ENCODE measurements at places on chromosomes 7 and 10.

- H3K27me3 ChIP-seq = no peaks in the 10 kb centered on the region
Observed at GRCh38 chr7:43873300-43873699, 4.0 kb upstream of the MRPS24 start.

DNA sequence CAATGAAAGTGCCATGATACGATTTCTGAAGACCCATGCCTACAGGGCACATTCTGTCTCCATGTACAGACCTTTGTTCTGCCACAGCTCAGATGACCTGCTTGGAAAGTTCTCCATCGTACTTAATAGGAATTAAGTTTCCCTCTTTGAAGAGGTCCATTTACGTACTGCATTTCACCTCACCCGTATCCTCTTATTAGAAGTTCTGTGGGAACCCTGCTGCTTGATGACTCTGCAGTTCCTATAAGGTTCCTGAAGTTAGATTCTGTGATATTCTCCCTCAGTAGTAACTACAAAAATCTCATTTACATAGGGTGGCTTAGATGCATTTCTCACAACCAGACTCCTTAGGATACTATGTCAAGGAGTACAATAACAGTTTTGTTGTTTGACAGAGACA lies 50.9 kb downstream of the MINDY3 start:
- H3K4me1 ChIP-seq = no peaks in the 10 kb centered on the region
- no peaks in the 10 kb centered on the region for H3K27me3 ChIP-seq
- H3K36me3 ChIP-seq = peaks cover 3% of the 10 kb centered on the region
- no peak for DNase-seq
- H3K27ac ChIP-seq = no peak overlapping the region
- no peak overlapping the region for H3K4me3 ChIP-seq

GRCh38 chr10:42960991-42961795 lies 115.7 kb upstream of the RET start:
- no peak for DNase-seq
- no peak overlapping the region for H3K27ac ChIP-seq
- H3K4me1 ChIP-seq = no peaks in the 10 kb centered on the region
- no peak overlapping the region for H3K4me3 ChIP-seq

- H3K27me3 ChIP-seq = no peaks in the 10 kb centered on the region
- H3K4me3 ChIP-seq = no peak overlapping the region
- DNase-seq = peak; percentile 27
Observed at GRCh38 chr10:84333864-84334451, 5.6 kb downstream of the CCSER2 start.

DNA sequence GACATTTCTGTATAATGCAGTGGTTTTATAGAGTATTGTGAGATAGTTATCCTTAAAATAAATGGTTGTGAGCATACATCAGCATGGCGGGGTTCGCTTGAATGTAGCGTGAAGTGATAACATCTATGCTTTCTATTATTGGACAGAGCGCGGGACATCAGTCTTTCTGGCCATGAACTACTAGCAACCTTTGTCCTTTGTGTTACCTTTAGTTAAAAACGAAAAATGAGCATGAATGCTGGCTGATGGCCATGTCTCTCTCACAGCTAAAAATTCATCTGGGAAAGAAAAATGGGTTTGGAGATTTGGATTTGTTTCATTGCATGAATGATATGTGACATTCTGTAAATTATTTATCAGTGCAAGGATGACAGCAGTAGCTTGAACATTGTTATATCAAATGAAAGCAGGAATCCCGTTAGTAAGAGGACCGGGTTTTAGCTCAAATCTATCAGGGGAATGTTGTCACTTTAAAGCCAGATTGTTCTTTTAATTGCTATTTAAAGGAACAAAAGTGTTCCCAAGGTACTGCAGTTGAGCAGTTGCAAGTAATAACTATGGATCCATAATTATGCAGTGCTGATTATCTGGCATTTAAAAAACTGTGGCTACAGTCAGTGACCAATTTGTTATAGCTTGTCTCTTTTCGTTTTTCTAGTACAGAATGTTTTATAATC lies 131.0 kb downstream of the KAT6B start:
- no peaks in the 10 kb centered on the region for H3K36me3 ChIP-seq
- DNase-seq = peak; percentile 42
- no peaks in the 10 kb centered on the region for H3K4me1 ChIP-seq
- no peaks in the 10 kb centered on the region for H3K27me3 ChIP-seq
- H3K4me3 ChIP-seq = no peak overlapping the region

GRCh38 chr10:36452851-36453250 lies 672.5 kb upstream of the ANKRD30A start:
- H3K27ac ChIP-seq = no peak overlapping the region
- H3K36me3 ChIP-seq = no peaks in the 10 kb centered on the region
- H3K4me3 ChIP-seq = no peak overlapping the region
- H3K4me1 ChIP-seq = peaks cover 13% of the 10 kb centered on the region
- no peaks in the 10 kb centered on the region for H3K27me3 ChIP-seq

DNA sequence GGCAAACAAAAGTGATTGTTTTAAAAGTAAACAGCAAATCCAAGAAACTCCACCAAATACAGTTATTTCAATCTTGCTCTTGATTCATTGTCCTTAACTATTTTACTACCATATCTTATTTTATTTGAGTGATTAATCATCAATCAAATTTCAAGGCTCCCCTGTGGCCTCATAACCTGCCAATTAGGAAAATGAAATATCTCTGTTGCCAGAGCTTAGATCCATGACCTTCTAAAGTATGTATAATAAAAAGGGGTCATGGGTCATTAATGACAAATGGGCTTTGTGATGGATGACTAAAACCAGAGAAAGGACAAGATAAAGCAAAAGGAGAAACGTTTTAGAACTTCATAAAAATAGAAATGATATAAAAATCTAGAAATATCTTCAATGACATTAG lies 28.5 kb downstream of the NRCAM start:
- H3K36me3 ChIP-seq = no peaks in the 10 kb centered on the region
- no peaks in the 10 kb centered on the region for H3K4me1 ChIP-seq
- H3K27ac ChIP-seq = no peak overlapping the region
